Activated CD4-positive, alpha-beta T cell treated with anti-CD3 and anti-CD28 coated beads, Interleukin-2, Interleukin-4, amounts not matched to agents 100 ng/mL and 50 ng/mL, durations not matched to agents 16 hours and 8 hours (primary cell): ENCODE measurements at places on chromosomes 5 and 9.
A peak's percentile ranks its signal among the peaks of the same experiment; 100 is the strongest.

DNA sequence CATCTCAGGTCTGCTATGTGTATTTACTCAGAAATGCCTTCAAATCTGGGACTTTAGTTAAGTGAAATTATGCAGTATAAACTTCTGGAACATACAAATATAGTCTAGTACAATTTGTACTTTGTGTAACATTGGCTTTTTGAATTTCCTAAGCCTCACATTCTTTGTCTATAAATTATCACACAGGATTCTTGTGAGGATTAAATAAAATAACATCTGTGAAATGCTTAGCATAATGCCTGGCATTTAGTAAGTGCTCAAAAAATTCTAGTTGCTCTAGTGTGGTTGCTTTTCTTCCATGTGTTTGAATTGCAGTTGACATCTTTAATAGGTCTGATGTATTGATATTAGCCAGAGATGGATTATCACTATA lies 2.6 kb downstream of the HMMR start:
- DNase-seq, result no peak

DNA sequence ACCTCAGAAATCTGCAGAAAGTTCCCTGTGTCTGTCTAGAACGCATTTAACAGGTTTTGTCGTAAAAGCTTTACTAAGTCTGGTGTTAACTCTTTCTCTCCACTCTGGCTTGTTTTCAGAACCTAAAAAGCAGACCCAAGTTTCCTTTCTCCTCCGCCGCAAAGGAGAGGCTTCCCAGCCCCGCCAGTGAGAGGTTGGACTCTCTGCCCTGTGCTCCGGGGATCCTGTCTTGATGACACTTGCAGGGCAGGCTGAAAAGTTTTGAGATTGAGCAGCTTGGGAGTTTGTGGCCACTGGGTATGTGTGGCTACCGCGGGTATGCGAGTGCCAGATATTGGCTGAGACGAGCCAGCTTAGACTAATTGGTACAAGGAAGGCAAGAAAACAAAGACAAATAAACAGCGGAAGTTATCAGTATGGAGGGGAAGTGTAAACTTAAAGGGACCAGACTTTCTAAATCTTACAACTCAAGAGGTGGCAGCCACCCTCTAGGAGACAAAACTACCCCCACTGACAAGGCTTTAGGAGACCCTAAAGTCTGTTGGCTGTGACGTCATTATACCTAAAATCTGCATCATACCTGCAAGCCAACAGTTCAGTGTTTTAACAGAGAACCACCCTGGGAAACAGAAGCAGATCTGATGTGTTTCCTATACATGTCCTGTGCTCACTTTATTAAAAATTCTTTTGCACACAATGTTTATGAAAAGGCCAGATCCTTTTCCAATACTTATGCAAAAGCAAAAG lies 41.0 kb upstream of the PCDHB1 start:
- no peak for DNase-seq

DNA sequence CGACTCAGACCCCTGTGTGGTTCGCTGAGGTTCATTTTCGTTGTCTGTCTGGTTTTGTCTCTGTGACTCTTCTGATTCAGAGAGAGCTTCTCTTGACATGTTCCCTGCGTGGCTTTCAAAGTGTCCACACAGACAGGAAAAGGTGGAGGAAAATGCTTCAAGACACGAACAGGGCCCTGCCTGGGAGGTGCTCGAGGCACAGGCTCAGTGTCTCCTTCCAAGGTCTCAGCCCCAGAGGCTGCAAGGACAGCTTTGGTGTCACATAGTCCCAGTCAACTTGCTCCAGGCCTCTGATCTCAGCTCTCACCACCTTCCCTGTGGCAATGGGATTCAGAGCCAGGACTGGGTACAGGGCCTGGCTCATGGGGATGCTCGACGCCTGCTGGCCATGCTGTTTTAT lies 51.6 kb upstream of the SARDH start:
- DNase-seq, result no peak

- DNase-seq, result no peak
These were observed 512.2 kb downstream of the ZNF608 start for GRCh38 chr5:124234022-124234769.

DNA sequence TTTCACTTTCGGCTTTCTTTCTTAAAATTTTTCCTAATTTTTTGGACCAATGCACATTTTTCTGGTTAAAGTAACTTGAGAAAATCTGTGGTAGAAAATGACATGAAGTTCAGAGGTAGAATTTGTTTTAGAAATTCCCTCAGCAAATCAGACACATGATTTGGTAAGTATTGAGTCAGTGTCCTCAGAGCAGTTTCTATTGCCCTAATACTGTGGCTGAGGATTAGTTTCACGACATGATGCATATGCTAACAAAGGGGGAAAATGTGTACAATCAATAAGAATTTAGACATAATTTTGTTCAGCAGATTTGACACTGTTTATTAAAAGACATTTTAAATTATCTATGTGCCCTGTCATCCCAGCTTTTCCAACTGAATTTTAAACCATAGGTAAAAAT lies 56.2 kb upstream of the GCNT4 start:
- no peak for DNase-seq

DNA sequence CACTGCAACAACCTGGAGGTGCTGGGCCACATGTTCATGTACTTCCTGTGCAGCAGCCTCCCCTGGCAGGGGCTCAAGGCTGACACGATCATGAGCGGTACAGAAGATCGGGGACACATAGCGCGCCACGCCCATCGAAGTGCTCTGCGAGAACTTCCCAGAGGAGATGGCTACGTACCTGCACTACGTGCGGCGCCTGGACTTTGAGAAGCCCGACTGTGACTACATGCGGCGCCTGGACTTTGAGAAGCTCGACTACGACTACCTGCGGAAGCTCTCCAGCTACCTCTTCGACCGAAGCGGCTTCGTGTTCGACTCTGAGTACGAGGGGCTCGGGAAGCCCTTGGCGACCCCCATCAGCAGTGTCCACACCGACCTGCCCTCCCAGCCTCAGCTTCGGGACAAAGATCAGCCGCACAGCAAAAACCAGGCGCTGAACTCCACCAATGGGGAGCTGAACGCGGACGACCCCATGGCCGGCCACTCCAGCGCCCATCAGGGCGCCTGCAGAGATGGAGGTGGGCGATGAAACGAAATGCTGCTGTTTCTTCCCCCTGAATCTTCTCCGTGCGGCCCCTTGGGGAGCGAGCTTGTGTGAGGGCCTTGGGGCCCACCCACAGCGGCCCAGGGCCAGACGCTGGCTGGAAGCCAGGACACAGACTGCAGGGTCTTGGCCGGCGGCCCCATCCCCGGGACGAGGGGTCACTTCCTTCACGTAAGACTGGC lies 56.5 kb downstream of the JAK2 start:
- no peak for DNase-seq

DNA sequence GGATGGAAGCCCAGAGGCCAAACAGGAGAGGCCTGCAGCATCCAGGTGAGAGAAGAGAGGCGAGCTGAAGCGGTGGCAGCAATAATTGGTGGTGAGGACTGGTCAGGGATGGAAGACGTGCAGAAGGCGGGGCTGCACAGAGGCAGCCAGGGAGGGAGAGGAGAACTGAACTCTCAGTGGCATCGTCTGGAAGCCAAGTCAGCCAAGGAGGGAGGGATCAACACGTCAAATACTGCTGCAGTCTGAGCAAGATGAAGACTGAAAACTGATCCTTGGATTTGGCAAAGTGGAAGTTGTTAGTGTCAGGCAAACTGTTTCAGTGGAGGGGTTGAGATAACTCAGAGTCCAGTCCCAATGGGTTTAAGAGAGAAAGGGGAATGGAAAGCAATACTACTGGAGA lies 145.4 kb downstream of the CDK5RAP2 start:
- DNase-seq, result no peak

DNA sequence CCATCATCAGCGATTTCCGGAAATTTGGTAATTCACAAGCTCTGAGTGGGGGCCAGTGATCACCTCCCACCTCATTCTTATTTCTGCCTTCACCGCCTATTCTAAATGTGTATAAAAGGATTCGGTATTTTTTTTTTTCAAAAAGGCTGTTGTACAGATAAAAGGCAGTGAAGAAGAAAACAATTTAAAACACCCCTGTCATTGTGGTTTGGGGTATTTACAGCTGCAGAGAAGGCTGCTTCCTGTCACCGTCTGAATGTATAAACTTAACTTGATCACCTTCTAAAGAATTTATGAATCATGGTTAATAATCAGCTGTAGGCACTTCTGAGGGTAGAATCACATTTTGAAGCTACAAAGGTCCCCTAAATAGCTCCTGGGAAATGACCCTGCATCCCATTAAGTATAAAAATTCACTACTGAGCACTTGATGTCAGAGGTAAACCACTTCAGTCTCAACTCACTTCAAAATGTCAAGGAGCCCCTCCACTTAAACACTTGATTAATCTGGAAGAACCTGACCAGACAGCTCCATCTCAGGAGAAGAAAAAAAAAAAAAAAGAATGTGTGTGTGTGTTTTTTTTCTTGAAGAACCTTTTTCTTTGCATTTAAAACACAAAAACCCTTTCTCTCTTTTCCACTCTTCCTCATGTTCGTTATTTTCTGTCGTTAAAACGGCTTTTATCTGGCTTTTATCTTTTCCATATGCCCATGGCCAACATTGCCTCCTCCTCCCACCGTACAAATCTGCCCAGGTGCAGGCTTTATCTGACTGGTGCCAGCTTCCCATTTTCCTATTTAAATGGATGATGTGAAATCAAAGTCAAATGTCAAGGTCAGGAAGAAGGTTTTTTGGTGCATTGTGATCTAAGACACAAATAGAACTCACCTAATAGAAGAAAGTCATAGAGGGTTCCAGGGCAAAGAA lies 291.2 kb downstream of the IRX1 start:
- DNase-seq, result no peak

- peak; percentile 64 for DNase-seq
These were observed 446 bp downstream of the FBXL17 start for GRCh38 chr5:108381350-108381953.
